ENCODE measurements at places on chromosomes 1 and 21.

DNA sequence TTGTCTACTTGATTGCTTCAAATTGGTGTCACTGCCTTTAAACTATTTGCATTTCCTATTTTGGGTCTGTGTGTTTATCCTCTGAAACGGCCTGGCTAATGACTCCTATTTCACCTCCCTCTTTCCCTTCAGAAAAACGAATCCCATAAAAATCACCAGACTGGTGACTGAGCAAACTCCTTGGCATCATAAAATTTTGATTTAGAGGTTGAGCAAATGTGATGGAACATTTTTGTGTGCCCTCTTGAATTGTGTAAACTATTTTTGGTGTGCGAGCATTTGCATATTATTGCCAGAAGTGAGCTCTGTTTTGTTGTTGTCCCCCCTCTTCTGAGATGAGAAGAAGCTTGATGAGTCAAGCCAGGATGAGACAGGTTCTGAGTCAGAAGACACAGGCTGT is 316.1 kb downstream of the AJAP1 start:
- no peak for DNase-seq

- DNase-seq = no peak
Observed at GRCh38 chr1:165109013-165109412, 247.5 kb downstream of the LMX1A start.

DNA sequence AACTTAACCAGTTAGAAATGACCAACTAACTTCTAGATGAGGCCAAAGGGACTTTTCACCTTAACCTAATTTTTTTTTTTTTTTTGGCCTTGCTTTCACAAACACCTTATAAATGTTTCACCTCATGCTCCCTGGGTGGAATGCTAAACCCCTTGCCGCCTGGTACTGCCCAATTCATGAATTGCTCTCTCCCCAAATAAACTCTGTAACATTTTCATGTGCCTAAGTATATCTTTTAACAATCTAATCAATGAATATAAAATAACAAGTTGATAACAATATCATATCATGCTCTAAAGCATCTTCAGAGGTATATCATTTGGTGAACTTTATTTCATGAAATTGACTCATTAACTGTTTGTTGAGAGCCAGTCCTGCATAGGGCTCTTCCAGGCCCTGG is 10.9 kb upstream of the CNN3 start:
- DNase-seq = no peak

DNA sequence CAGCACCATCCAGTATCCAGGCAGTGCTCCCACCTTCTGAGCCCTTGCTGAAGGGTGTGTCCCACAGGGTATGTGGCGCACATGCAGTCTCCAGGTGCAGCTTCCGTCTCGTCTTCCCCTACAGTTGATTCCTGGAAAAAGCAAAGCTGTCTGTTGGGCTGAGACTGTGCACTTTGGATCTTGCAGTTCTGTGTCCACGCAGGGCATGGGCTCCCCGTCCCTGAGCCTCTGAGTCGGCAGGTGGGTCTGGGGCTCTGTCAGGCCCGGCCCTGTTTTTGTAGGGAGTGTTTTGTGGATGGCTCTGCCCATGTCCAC is 32.8 kb downstream of the SNAP47 start:
- DNase-seq = no peak

DNA sequence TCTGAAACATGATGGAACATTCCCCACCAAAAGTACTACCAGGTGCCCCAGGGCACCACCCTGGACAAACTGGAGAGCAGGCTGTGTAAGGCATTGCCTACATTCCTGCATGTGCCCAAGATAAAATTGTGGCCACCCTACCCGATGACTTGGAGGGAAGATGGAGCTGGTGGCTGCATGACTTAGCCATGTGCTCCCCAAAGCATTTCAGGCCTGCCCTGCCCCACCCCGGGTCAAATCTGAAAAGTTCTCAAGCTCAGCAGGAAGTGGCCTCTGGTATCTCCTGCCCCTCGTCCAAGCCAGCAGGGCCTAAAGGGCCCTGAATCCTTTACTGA is 8.5 kb downstream of the CD2 start:
- DNase-seq = no peak

DNA sequence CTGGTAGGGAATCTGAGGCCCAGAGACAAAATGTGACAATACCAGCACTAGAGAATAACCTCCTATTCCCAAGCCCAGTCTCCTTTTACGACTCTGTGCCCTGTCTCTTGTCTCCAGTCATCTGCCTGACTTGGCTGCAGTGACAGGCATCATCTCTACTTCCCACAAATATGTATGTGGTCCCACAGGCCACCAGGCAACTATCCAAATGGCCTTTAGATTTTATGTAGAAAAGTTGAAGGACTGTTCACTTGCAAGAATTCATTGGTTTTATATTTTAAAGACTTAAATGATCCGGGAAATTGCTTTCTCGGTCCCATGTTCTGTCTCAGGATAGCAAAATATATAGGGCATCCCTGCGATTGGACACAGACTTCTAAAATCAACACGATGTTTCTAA is 11.6 kb downstream of the KRTAP24-1 start:
- DNase-seq = no peak

- no peak for DNase-seq
Observed at GRCh38 chr1:153646672-153647345, 11.7 kb upstream of the SNAPIN start.

DNA sequence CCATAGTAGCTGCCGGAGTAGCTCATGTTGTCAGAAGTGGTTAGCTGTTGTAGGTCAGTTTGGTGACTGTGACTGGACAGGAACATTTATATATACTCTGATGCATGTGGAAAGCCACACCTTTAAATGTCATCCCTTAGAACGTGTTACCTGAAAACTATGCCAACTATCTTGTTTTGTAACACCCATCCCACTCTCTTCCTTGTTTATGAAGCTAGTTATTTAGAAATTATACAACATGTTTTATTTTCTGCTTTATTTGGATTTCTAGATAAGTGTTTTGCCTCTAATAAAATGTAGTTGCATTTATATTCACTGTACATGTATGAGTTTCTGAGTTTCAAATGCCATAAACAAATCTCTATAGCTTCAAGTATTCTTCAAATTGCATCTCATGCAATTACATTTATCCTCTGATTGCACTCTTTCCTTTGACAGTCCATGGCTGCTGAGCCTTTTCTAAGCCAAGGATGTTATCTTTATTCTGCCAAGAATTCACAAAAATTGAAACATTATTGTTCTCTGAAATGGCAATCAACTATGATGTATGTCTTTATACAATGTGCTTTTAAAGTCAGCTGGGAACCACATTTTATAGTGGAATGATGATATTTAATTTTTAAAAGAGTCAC is at the start of gene KRTAP19-7:
TSS of gene KRTAP19-7 (minus strand) at position 51 of the 632 bp plus-strand sequence. CDS start at position 26, 25 bp downstream.
- DNase-seq = no peak

- DNase-seq = no peak
Observed at GRCh38 chr1:27379564-27380122, 3.5 kb downstream of the CD164L2 start.

DNA sequence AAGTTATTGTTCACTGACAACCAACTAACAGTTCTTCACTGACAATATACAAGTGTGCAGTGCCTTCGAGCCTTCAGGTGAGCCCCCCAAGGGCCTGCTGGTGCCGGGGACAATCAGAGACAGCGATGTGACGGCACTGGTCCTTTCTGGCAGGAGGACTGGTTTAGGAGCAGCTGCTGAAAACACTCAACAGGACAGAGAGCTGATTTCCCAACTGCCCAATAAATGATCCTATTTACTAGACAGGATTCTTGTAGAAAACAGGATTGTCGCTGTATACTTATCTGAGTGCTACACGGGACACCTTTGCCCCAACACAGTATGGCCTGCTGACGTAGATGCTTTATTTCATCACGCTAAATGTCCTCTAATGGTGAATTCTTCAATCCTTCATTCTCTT is 65.4 kb downstream of the TP53BP2 start:
- DNase-seq = no peak

DNA sequence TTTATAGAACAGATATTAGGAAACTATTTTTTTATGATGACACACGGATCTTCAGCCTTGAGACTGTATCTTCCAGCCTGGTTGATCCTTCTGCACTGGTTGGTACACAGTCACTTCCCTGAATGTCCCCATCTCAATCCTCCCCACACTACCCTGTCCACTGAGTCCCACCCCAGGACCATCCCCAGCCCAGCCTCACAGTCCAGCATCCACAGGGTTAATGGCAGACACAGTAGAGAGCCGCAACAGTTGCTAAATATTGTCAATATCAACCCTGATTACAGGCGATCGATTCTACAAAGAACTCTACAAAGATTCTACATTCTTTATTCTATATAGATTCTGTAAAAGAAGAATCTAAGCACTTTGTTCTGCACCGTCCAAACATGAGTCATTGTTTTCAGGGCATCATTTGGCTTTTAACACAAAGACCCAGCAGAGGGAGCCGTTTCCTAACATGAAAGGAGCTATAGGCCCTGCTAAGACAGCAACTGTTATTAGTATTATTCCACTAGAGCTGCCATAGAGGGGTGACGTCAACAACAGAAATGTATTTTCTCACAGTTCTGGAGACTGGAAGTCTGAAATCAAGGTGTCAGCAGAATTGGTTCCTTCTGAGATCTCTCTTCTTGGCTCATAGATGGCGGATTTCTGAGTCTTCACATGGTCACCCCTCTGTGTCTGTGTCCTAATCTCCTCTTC is 30.1 kb upstream of the IFNAR2 start:
- DNase-seq = peak; percentile 42

GRCh38 chr1:234617986-234618736 is 8.2 kb upstream of the IRF2BP2 start:
- DNase-seq = no peak

GRCh38 chr1:172686143-172686542 is 27.2 kb downstream of the FASLG start:
- DNase-seq = no peak

GRCh38 chr21:24903994-24904635 is 703.2 kb downstream of the MRPL39 start:
- DNase-seq = no peak

DNA sequence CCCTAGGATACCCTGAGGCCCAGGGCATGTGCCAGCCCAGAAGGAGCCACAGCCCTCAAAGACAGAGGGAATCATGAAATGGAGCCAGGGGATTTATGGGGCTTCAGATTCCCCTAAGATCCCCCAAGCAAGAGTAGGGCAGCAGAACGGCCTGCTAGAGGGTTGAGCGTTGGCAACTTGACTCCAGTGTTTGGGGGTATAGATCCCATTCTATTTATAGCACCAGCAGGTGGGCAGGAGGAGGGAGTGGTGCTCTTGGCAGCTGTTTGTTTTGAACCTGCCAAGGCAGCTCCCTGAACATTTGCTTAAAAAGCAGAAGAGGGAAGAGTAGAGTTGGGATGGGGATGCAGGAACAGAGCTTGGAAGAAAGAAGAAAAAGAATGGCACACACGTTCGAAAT is 33.7 kb downstream of the GLUL start:
- DNase-seq = no peak

GRCh38 chr1:70093250-70093975 is 112.0 kb downstream of the LRRC40 start:
- no peak for DNase-seq

DNA sequence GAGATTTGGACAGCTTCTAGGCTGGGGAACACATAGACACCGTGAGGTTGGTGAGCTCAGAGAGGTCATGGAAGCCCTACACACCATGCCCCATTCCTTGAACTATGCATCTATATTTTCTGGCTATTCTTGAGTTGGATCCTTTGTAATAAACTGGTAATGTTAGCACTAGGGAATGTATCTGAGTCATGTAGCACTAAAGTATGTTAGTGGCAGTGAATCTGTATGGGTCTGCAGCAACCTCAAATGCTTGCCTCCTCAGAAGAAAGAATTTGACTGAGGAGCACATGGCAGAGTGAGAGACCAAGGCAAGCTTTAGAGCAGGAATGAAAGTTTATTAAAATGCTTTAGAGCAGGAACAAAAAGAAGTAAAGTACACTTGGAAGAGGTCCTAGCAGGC is 43.7 kb upstream of the LRRC7 start:
- no peak for DNase-seq

GRCh38 chr1:222583079-222583478 is 6.7 kb downstream of the TAF1A start:
- no peak for DNase-seq
